Lung (tissue), 17 donors: ENCODE measurements at places on chromosomes 6 and 20.

DNA sequence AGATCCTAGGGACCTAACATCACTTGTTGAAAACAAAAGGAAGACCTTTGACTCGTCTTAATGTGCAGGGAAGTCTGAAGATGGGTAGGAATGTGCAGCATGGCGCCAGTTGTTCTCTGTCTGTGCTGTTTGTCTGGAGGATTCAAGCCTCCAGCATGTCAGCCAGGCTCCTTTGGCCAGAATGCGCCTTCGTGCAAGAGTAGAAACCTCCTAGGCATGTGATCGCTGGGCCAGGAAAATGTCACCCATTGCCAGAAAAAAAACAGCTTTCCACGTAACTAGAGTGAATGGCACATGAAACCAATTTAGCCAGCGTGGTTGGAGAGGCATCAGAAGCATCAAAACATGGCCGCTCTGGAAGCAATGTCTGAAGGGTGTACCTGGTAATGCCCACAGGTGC, 132.7 kb downstream of the EDN1 start:
- H3K36me3 ChIP-seq: no peaks in the 10 kb centered on the region
- H3K4me1 ChIP-seq: no peaks in the 10 kb centered on the region
- no peak overlapping the region for H3K4me3 ChIP-seq
- no peak overlapping the region for H3K27ac ChIP-seq
- no peak for DNase-seq

- H3K27ac ChIP-seq: no peak overlapping the region
- DNase-seq: no peak
- H3K4me1 ChIP-seq: no peaks in the 10 kb centered on the region
- no peak overlapping the region for H3K4me3 ChIP-seq
- no peaks in the 10 kb centered on the region for H3K27me3 ChIP-seq
Measured at GRCh38 chr6:48757661-48758060, 646.7 kb upstream of the PTCHD4 start.

- H3K4me3 ChIP-seq: no peak overlapping the region
- peaks cover 8% of the 10 kb centered on the region for H3K36me3 ChIP-seq
- H3K4me1 ChIP-seq: peaks cover 12% of the 10 kb centered on the region
- no peaks in the 10 kb centered on the region for H3K27me3 ChIP-seq
- no peak overlapping the region for H3K27ac ChIP-seq
Measured at GRCh38 chr6:16756660-16757255, 4.5 kb downstream of the ATXN1 start.

GRCh38 chr6:21193790-21194475, 399.6 kb upstream of the SOX4 start:
- no peaks in the 10 kb centered on the region for H3K36me3 ChIP-seq
- H3K27me3 ChIP-seq: no peaks in the 10 kb centered on the region
- H3K4me1 ChIP-seq: peaks cover 1% of the 10 kb centered on the region
- no peak for DNase-seq

DNA sequence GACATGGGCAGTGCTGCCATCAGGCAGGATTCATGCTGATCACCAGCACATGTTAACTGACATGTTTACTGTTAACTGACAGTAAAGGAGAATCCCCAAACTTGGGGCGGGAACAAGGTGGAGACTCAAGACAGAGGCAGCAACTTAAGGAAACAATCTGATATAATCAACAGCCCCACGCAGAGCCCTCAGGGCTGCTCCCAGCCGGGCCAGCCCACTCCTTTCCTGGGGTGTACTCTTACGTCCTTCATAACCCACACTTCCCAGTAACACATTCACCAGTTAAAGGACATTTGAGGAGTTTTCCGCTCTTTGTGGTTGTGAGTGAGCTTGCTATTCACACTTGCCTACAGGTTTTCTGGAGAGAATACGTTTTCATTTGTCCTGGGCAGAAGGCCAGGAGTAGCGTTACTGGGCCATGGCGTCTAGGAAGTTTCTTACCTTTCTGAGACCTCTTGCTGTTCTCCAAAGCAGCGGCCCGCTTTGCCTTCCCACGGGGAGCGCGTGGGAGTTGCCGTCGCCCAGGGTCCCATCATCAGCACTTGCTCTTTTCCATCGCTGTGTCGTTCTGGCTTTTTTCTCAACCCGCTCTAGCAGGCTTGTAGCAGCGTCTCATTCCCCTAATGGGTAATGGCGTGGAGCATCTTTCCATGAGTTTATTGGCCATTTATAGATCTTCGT, 56.4 kb downstream of the FOXF2 start:
- H3K4me3 ChIP-seq: no peak overlapping the region
- no peaks in the 10 kb centered on the region for H3K36me3 ChIP-seq
- no peak for DNase-seq
- H3K27ac ChIP-seq: no peak overlapping the region
- H3K27me3 ChIP-seq: no peaks in the 10 kb centered on the region
- no peaks in the 10 kb centered on the region for H3K4me1 ChIP-seq

DNA sequence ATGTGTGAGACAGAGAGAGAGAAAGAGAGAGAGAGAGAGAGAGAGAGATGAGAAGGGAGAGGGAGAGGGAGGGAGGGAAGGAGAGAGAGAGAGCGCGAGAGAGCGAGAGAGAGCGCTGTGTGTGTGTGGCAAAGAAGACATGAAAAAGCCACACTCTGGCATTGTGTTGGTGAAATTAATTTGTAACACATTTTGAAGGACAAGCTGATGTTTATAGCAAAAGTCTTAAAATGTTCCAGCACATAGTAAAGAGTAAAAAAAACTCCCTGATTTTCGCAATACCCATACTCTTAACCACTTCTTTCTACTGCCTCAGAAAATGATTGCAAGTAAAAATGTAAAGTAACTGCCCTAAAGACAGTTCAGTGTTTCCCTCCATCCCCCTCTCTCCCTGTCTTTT, 56.7 kb downstream of the SLC22A1 start:
- H3K36me3 ChIP-seq: no peaks in the 10 kb centered on the region
- no peaks in the 10 kb centered on the region for H3K27me3 ChIP-seq
- no peak overlapping the region for H3K27ac ChIP-seq
- no peak overlapping the region for H3K4me3 ChIP-seq
- DNase-seq: peak; percentile 50

DNA sequence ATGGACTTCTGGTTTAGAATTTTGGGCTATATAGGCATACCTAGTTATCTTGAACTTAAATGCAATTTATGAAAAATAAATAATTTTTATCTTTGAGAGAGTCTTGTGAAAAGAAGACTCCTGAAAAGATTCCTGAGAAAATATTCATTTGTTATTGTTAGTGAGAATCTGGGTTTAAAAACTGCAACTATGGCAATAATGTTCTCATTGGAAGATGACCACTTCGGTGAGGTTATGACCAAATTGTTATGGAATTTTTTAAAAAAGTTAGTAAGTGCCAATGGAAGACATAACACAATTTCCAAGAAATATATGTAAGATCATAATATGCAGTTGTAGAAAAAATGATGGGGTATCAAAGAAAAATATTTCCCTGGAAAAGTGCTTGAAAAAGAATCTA, 46.3 kb downstream of the GRIK2 start:
- H3K36me3 ChIP-seq: no peaks in the 10 kb centered on the region
- DNase-seq: no peak
- no peak overlapping the region for H3K27ac ChIP-seq
- no peaks in the 10 kb centered on the region for H3K27me3 ChIP-seq
- no peak overlapping the region for H3K4me3 ChIP-seq

DNA sequence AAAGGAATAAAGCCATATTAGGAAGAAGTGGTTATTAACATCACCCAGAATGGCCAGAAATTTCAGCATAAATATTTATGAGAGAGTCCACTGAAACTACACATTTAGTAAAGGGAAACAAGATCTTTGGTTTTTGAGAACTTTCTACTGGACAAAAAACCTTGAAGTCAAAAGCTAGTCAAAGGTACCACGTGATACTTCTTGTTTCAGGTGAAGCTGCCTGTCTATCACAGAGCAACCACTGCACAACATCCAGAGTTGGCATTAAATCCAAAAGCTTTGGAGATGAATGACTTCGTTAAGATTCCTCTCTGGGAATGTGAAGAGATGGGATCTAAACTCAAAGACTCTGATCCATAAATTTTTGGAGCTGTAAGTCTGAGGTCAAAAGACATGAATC, 137.0 kb downstream of the KCNQ5 start:
- H3K4me3 ChIP-seq: no peak overlapping the region
- H3K27me3 ChIP-seq: no peaks in the 10 kb centered on the region
- no peaks in the 10 kb centered on the region for H3K4me1 ChIP-seq
- no peak overlapping the region for H3K27ac ChIP-seq
- DNase-seq: no peak
- no peaks in the 10 kb centered on the region for H3K36me3 ChIP-seq
